ENCODE measurements at places on chromosomes 12 and 14.
A peak's percentile ranks its signal among the peaks of the same experiment; 100 is the strongest.

GRCh38 chr12:47740606-47741339 lies 15.5 kb upstream of the ENDOU start:
- no peak overlapping the region for H3K4me3 ChIP-seq
- no peaks in the 10 kb centered on the region for H3K36me3 ChIP-seq
- no peaks in the 10 kb centered on the region for H3K4me1 ChIP-seq
- no peaks in the 10 kb centered on the region for H3K27me3 ChIP-seq
- no peak for DNase-seq
- H3K27ac ChIP-seq: no peak overlapping the region

DNA sequence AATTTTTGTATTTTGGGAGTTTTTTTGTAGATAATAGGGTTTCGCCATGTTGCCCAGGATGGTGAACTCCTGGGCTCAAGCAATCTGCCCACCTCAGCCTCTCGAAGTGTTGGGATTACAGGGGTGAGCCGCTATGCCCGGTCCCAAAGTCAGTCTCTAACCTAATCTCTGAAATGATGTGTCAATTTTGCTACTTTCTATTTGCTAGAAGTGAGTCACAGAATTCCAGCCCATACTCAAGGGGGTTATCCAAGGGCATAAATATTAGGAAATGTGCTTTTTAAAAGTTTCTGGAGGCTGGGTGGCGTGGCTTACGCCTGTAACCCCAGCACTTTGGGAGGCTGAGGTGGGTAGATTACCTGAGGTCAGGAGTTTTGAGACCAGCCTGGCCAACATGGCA lies 40.5 kb downstream of the RESF1 start:
- H3K36me3 ChIP-seq: peaks cover 5% of the 10 kb centered on the region
- no peak overlapping the region for H3K4me3 ChIP-seq
- H3K27me3 ChIP-seq: no peaks in the 10 kb centered on the region
- no peak for DNase-seq
- no peaks in the 10 kb centered on the region for H3K4me1 ChIP-seq

GRCh38 chr14:25848601-25849000 lies 749.2 kb downstream of the NOVA1 start:
- H3K27ac ChIP-seq: no peak overlapping the region
- H3K4me3 ChIP-seq: no peak overlapping the region
- no peak for DNase-seq
- no peaks in the 10 kb centered on the region for H3K36me3 ChIP-seq

- peak overlapping the region; percentile 50 for H3K4me3 ChIP-seq
- no peaks in the 10 kb centered on the region for H3K36me3 ChIP-seq
- no peaks in the 10 kb centered on the region for H3K4me1 ChIP-seq
- H3K27ac ChIP-seq: peak overlapping the region; percentile 63
- no peaks in the 10 kb centered on the region for H3K27me3 ChIP-seq
These were observed 8.6 kb upstream of the GPR68 start for GRCh38 chr14:91252871-91253794.

DNA sequence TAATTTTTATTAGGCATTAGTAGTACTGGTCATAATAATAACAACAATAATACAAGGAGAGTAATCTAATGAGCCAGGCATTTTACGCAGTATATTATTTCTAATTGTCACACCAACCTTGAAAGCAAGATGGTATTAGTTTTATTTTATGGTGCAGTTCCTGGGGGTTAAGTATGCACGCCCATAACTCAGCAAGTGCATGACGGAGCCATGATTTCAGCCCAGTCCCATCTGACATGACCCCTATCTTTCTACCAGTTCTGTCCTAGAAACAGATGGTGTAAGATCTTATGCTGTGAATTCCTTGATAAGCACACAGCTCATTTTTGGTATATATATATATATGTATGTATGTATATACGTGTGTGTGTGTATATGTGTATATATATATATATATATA lies 106.0 kb downstream of the AEBP2 start:
- no peak for DNase-seq
- no peak overlapping the region for H3K4me3 ChIP-seq
- H3K27ac ChIP-seq: no peak overlapping the region
- H3K4me1 ChIP-seq: no peaks in the 10 kb centered on the region
